D721Med (cell line): ENCODE measurements at places on chromosomes 5 and 9.

DNA sequence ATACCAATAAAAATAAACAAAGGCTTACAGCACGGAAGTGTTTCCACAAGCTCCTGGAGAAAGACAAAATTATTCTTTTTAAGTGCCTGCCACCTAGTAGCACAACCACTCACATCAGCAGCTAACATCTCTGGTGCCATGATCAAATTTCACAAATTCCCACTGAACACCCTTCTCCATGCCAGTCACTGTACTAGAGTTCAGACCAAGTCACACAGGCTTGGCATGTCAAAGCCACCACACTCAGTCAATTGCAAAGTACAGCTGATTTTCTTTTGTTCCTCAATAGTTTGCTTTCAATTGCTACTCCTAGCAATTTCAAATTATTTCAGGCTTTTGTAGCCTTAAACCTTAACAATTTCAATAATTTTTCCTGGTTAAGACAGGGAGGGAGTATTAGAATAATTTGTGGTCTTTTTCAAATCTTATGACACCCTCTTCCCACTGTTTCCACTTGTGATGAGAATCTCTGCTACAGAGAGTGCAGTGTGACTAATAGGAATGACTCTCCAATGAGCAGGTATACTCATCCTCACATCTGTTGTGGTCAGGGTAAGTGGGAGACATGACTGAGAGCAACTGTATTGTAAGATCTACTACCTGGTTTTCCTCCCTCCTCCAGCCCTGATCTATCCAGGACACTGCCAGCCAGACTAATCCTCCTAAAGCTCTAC is 46.2 kb downstream of the RNF145 start:
- DNase-seq: no peak

- DNase-seq: no peak
Measured at GRCh38 chr5:82100303-82101077, 128.7 kb downstream of the ATG10 start.

GRCh38 chr9:121901616-121902015 is 191.5 kb downstream of the TTLL11 start:
- no peak for DNase-seq

DNA sequence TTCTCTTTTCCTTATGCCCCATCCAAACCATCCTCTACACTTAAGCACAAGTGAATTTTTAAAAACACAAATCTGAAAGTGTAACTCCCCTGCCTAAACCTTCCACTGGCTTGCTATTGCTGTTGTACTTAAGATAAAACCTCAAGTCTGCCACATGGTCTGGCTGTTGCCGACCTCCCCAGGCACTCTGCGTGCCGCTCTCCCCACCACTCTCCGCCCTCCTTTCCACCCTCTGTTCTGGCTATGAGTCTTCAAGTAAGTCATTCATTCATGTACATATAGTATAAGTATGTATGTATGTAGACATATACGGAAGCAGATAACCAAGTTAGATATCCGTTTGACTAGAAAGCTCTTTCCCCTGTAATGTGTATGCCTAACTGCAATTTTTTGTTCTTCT is 94.7 kb upstream of the ANKRD55 start:
- DNase-seq: no peak

DNA sequence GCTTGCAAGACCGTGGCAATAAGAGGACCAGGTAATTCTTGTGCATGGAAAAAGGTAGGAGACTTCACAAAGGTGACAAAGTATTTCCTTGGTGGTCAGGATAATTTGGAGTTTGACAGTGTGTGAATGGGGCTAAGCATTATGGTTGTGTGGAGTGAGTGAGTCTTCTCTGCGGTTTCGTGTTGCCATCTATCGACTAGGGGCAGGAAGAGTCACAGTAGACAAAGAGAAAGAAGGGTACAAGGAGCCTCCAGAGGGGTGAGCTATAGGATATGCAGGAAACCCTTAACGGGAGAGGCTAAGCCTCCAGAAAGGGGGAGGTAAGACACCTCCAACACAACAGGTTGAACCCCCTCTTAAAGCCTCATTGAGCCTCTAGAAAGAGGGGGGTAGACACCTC is 64.0 kb upstream of the RANBP6 start:
- no peak for DNase-seq

DNA sequence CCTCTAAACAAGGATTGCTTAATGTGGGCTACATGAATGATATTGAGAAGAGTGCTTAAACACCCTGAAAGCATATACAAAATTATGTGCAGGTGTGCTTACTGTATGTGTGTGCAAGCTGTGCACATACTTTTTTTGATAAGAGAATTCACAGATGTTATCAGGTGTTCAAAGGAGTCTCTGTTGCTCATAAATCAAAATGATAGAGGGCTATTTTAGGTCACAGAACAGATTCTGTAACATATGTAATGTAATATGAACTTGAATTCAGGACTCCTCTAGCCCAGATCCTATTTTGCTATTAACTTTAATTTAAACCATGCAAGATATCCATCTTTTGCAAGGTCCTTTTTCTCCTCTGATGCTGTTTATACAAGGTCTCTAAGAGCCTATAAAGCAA is 38.2 kb downstream of the CCDC192 start:
- DNase-seq: no peak
